SK-MEL-5 (cell line): ENCODE measurements at places on chromosomes 4 and X. TPM values are rescaled to one million over a fixed set of nuclear protein-coding genes. Genes with fewer than 3 reads are reported as not detected.

DNA sequence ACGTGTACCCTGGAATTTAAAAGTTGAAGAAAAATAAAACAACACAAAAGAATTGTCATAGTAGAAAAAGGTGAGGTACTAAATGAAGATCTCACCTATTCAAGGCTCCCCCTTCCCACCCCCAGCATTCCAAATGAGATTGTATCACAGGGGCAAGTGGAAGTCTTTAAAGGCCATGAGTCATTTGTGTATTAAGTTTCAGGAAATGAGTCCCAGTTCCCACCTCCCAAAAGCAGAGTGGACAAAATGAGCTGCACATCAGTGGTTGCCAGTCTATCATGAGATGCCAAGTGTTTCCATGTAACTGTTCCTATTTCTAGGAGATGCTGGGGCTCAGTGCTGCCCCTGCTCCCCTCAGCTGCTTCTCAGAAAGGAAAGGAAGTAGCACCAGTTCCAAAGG, 20.1 kb downstream of the ARHGEF9 start:
- DNase-seq: no peak

DNA sequence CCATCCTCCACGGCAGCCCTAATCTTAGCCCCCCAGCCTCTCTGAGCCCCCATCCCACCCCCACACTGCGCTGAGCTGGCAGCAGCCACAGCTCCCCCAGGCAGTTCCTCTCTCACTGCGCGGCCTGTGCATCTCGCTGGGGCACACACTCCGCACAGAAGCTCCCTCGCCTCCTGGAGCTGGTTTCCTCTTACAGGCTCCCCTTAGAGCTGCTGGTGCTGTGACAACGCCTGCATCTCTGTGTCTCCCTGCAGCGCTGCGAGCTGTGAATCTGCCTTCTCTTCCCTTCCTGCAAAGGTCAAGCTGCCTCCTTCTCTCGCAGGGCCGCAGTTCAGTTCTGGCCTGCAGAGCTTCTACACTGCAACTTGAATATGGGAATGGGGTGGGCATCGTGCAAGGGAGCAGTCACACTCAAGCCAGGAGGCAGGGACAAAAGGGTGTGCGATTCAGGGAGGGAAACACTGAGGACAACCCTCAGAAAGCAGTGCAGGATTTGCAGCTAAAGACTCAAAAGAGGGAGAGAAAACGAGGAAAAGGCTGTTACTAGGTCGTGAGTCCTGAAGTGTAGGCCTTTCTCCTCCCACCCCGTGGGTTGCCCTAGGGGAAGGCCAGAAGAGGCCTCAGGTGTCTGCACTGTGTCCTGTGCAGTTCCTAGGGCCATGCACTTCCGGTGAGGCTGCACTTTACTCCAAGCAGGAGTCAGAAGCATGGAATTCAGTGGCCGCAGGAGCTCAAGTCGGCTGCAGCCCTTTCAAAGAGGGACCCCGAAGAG, 87.0 kb downstream of the BCOR start:
- no peak for DNase-seq

GRCh38 chr4:125111323-125111722, 203.4 kb upstream of the FAT4 start:
- no peak for DNase-seq

Gene FGFBP2
- 14.5 and 15.4 TPM in 2 replicates for total RNA-seq
